Activated CD4-positive, CD25-positive, alpha-beta regulatory T cell (primary cell): ENCODE measurements at places on chromosomes 4 and X.

- no peak for DNase-seq
Observed at GRCh38 chr4:141158219-141158618, 24.9 kb upstream of the RNF150 start.

DNA sequence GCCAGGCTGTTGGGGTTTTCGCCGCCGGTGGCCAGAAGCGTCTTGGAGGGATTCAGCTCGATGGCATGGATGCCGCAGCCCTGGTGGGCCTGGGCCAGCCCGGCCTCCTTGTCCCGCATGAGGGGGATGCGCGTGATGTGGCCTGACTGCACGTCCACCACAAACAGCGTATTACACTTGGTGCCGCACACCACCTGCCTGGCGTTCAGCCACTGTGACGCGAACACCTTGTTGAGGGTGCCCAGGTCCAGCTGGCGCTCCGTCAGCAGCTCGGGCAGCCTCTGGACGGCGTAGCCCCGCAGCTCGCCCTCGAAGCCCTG is 728 bp downstream of the DCAF12L2 start:
- DNase-seq, result no peak

GRCh38 chr4:7828011-7828720 is 111.5 kb downstream of the AFAP1 start:
- DNase-seq, result peak; percentile 28

DNA sequence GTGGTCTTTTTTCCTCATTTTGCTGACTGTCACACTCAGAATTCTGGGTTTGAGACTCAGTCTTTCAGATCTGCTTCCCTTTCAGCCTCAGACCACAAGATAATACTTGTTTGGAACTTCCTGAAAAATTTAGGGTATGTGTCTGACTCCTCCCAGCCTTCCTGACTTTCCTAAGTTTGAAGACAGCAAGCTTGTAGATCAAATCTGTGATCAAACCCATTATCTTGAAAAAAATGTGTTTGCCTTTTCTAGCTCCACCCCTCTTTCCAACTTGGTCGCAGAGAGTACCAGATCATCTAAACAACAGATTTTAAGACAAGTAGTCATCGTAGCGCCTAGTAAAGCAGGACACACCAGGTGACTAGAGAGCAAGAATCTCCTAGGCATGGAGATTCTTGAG is 9.9 kb downstream of the BCAP31 start:
- DNase-seq, result no peak

DNA sequence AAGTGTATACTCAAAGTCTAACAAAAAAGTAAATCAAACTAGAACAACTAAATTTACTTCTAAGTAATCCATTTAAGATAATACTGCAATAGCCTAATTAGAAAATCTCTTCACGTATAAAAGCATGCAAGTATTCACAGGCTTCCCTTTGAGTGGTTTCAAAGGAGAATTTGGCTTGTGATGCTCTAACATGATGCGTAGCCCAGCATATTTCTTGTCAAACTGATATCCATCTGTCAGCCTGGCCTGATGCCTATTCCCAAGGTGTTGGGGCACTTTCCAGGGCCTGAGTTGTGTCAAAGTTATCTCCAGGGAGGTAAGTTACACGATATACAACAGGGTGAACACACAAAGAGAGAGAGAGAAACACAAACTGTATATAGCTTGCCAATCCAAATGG is 287.0 kb upstream of the MAGEB18 start:
- no peak for DNase-seq

DNA sequence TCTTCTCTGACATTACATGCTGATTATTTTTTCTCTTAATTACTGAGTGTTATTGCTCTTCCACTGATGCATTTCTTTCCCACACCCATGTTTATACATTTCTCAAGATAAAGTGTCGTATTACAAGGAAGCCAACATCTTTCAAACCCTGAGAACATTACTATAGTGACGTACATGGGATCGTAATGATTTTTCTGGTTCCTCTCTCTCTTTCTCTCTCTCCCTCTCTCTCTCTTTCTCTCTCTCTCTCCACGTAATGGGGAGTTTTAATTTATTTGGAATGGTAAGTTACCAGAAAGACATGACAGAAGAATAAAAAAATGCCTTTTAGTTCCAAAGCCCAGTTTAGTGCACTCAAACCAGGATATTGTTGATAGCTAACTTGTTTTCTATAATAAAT is 40.4 kb upstream of the MAPK10 start:
- DNase-seq, result no peak

- no peak for DNase-seq
Observed at GRCh38 chrX:39705290-39705689, 392.5 kb downstream of the BCOR start.

- DNase-seq, result no peak
Observed at GRCh38 chrX:134459683-134460004, 321 bp upstream of the HPRT1 start.

DNA sequence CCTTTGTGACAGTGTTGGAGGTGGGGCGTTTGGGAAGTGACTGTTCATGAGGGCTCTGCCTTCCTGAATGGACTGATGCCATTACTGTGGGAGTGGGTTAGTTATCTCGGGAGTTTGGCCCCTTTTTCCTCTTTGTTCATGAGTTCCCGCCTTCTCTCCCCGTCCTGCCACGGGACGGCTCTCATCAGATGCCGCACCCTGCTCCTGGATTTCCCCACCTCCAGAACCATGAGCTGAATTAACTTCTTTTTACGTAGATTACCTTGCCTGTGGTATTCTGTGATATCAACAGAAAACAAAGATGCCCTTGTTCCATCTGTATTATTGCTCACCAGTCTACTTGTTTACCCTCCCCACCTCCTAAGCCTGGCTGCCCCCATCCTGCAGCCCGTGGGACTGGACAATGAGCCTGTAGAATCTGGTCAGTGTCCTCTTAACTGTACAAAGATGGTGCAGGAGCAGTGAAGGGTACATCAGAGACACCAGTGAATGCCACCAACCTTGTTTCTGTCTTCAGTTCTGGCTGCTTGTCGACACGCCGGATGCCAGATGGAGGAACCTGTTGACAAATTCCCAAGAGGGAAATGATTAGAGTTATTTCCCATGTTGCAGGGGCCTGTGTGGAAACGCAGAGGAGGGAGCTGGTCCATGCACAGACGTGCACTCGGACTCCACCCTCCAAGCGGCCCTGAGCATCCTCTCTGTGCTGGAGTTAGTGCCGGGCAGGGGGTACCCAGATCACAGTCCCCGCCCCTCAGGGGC is 104.7 kb downstream of the ABLIM2 start:
- DNase-seq, result no peak

DNA sequence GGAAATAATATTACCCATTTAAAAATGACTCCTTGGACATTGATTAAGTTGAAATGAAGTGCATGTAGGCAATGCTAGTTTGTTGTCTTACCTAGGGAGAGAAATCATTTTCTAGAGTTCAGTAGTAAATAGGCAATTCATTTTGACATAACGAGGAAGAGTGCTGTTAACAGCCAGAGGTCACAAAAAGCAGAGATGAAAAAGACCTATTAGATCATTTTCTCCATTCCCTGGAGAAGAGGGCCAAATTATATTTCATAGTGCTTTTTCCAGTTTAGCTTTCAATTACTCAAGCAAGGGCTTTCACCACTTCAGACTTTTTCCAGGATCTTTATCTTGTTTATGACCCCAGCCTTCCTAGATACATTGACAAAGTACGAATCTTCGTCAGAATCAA is 374.3 kb upstream of the GALNT7 start:
- no peak for DNase-seq

DNA sequence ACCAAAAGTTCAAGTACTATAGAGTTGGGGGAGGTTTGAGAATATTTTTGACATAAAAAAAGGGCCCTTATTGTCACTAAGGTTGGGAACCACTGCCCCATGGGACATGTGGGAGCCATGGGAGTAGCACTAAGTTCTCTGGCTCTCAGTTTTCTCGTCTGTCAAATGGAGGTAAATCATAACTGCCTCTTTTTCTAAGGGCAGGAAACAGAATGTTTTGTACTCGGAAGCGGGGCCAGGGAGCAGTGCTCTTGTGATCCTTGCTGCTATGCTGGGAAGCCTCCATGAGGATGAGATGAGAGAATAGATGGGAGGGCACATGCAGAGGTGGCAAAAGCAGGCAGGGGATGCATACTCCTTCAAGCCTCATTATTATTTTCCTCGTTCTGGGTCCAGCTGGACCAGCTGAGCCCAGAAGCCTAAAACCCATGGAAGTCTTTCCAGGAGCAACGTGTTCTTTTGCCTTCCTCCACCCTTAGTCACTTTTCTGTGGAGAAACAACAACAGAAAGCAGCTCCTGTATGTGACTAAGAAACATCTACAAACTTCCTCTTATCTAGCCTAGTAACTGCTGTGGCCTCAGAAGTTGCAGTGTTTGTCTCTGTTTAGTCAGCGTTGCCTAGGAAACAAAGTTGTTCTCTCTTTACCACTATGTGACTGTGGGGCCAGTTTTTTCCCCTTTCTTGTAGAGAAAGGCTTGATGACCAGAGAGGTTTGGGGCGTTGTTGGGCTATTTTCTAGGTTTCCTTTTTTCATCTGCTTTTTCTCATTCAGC is 64.8 kb downstream of the TSC22D3 start:
- no peak for DNase-seq

DNA sequence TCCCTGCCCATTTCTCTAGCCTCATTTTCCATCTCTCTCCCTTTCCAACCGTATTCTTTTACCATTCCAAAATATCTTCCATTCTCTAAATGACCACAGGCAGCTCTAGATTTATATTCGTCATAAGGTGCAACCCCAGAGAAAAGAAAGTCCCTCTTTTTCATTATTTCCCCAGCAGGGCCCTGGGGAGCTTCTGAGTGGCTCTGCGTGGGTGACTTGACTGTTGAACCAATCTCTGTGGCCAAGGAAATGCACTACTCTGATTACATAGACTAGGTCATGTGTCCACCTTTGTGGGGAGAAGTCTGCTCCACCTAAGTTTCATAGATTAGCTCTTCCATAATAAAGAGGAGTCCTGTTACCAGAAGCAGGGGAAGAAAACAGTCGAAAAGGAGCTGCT is 51.4 kb downstream of the ATOH1 start:
- DNase-seq, result no peak

DNA sequence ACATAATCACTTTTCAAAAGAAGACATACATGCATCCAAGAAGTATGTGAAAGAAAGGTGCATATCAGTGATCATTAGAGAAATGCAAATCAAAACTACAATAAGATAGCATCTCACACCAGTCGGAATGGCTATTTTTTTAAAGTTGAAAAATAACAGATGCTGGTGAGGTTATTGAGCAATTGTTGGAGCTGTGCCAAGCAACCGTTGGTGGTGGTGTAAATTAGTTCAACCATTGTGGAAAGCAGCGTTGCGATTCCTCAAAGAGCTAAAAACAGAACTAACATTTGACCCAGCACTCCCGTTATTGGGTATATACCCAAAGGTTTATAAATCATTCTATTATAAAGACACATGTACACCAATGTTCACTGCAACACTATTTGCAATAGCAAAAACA is 14.2 kb downstream of the COX7B2 start:
- no peak for DNase-seq
